Activated CD4-positive, alpha-beta T cell treated with anti-CD3 and anti-CD28 coated beads, Interleukin-2, amount 10 ng/mL, durations not matched to agents 7 days and 5 days (primary cell): ENCODE measurements at places on chromosomes 3 and 15. TPM values are rescaled to one million over a fixed set of nuclear protein-coding genes. Genes with fewer than 3 reads are reported as not detected.

- DNase-seq = no peak
Measured at GRCh38 chr3:189084620-189085019, 87.2 kb upstream of the TPRG1 start.

DNA sequence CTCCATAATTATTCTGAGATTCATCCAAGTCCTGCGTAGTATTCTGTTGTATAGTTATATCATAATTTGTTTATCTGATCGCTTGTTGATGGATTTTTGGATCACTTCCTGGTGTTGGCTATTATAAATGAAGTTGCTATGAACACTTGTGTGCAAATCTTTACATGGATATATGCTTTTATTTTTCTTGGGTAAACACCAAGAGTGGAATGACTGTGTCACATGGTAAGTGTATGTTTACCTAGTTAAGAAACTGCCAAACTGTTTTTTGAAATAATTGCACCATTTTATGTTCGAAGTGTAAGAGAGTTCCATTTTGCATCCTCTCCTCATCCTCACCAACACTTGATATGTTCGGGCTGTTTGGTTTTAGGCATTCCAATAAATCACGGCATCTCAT, 360.4 kb upstream of the FRG2C start:
- DNase-seq = no peak

GRCh38 chr15:78040653-78041244, 36.8 kb downstream of the TBC1D2B start:
- DNase-seq = no peak

- DNase-seq = no peak
Measured at GRCh38 chr15:28901587-28901980, 15.8 kb downstream of the APBA2 start.

DNA sequence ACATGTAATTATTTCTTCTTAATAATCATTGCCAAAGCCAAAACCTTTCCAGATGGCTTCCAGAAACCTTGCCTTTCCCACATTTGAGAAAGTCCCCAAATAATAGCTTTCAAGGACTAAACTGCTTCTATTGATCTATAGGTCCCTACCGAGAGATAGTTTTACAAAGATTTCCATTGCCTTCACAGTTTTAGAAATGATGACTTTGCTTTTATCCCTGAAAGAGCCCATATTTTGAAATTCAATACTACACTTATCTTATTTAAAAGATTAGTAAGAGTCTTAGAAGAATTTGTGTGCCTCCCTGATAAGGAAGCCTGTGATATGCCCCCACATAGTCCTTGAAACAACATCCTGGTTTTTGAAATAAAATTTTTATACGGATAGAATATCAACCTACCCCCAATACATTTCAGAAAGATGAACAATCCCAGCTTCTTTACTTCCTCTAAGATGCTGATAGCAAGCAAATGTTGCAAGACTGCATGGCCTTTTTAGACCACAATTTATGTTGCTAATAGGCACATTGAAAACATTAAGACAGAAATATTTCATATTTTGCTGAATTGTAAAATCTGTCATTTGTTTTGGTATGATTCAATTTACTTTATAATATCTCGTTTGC, 146.3 kb downstream of the TMCO5A start:
- no peak for DNase-seq

DNA sequence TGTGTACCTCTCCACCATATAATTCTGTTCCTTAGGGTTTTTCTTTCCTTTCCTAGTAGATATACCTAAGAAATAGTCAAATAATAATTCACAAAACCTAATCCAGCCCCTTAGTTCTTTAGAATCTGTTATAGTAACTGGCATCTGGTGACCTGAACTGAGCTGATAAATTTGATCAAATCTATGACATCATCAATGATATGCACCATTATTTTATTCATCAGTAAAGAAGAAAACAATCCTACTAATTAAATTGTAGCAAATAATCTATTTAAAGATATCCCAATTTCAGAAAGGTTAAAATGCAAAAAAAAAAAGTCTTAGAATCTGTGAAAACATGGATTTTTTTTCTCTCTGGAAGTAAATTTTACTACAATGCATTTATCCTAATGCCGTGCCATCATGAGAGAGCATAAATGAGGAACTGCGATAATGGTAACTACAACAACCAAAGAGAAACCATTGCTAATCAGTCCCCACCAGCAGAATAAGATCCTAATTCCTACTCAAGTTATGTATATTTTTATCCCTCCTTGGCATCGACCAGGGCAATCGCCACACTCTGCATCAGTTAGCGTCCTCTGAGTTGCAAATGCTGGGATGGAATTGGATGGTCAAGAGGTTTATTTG, 6.6 kb upstream of the MNS1 start:
- no peak for DNase-seq

- DNase-seq = no peak
Measured at GRCh38 chr3:119880966-119881365, 99.1 kb downstream of the NR1I2 start.

- no peak for DNase-seq
Measured at GRCh38 chr15:52124270-52124880, 11.8 kb upstream of the BCL2L10 start.

GRCh38 chr15:39461536-39462130, 119.2 kb upstream of the THBS1 start:
- no peak for DNase-seq

GRCh38 chr3:33433843-33434242, 6.4 kb downstream of the UBP1 start:
- DNase-seq = no peak

DNA sequence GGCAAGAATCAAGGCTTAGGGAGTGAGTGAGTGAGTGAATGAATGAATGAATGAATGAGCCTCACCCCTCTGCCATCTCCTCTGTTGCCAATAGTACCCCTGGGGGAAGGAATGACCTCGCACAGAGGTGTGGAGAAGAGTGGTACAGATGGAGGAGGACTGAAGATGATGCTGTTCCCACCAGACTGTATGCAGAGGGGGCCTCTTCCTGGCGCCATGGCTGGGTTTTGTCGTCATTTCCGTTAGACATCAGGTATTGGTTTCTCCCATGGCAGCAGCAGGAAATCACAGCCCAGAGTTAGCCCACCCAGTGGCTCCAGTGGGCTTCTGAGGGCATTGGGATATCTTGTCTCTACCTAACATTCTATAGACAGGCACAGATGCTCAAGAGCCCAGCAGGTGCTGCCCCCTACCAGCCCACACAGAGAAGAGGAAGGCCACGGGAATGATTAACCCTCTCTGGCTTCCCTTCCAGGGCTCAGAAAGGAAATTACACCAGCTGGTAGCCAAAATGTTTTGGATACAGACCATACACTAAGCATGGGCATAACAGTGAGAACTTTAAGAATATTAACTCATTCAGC, 109.8 kb upstream of the SLC6A11 start:
- no peak for DNase-seq

GRCh38 chr3:53841296-53841695, 4.9 kb downstream of the CHDH start:
- no peak for DNase-seq

GRCh38 chr3:98961161-98962155, 60.0 kb upstream of the DCBLD2 start:
- no peak for DNase-seq

DNA sequence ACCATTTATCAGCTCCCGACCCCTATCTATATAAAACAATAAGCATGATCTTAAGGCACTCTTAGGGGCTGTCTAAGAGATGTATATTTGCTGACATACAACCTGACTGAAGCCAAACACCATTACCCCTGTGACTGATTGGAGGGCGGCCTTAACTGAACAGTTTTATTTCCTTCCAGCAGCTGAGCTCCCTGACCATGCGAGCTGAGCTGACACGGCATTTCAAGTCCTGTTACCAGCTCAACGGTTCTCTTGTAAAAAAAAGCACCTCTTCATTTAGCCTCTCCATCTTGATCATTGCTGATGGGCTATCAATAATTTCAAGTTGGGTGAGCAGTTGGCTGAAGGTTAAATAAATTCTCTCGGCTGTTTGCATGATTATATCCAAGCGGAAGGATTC, 33.4 kb upstream of the BNIP2 start:
- no peak for DNase-seq

DNA sequence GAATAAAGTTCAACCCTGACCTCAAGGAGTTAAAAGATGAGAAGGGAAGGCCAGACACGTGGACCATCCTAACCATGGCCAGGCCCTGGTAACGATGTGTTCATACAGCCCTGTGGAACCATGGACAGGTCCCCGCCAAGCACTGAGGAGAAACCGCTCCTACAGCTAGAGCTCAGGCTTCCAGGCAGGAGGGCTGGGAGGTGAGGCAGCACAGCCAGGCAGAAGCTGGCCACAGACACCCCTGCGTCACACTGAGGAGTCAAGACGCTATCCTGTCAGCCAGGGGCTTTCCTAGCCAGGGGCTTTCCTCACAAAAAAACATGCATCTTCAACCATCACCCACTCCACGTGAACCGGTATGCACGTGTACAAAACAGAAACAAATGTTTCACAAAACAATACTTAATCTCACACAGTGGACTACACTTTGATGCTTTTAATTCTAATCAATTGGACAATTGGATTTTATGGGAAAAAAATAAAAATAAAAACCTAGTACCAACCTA, 73.2 kb downstream of the TBC1D2B start:
- no peak for DNase-seq

DNA sequence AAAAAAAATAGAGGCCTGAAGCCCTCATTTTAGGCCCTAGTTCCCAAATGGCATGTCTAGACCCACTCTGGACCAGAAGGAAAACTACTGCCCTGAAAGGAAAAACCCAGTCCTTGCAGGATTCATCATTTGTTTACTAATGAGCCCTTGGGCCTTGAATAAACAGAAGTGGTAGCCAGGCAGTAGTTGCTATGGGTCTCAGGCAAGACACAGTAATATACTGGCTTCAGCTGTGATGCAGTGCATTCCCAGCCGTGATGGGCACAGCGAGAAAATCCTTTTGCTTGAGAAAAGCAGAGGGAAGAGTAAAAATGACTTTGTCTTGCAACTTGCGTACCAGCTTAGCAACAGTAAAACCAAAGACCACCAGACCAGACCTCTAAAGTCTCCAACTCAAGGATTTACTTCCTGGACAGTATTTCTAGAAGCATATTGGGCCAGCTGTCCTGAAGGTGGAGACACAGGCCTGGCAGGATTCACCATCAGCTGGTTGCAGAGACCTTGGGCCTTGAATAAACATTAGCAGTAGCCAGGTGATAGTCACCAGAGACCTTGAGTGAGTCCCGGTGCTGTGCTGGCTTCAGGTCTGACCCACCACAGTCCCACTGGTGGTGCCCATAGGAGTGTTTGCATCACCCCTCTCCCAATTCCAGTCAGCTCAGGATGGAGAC, 208.3 kb upstream of the SLITRK3 start:
- DNase-seq = no peak

- no peak for DNase-seq
Measured at GRCh38 chr3:119747357-119747756, 34.5 kb upstream of the NR1I2 start.

- no peak for DNase-seq
Measured at GRCh38 chr3:146655333-146655996, 50.3 kb upstream of the PLSCR5 start.

GRCh38 chr15:40048926-40049475, 10.0 kb upstream of the SRP14 start:
- DNase-seq = no peak

DNA sequence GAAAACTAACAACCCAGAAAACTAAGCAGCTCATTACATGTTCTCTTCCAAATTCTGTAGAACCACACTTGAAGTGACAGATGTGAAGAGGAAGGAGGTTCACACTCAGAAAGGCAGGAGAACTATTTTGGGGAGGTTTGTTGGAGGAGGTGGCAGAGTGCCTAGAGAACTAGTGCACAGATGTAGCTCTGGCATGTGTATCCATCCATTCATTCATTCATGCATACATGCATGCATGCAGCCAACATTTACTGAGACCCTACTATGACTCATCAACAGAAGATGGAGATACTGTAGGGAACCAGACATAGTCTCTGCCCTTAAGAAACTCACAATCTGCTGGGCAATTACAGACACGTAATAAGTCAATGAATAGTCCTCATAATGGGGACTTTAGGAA, 116.7 kb downstream of the ERC2 start:
- DNase-seq = no peak

DNA sequence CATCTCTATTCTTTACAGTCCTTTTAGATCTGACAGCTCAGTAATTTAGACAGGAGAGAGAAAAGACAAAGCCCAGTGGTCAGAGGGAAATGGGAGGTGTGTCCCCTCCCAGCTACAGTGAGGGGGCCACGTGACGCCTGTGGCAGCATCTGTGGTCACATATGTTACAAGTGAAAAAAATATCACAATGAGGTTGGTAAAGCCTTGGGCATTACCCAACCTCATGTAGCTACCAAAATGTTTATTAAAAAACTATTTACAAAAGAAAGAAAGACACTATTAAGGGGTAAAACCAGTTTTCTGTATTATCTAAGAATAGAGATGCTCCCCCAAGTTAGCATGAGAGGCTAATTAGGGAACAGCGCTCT, 42.9 kb upstream of the PLCL2 start:
- peak; percentile 69 for DNase-seq

- DNase-seq = no peak
Measured at GRCh38 chr3:188993181-188993580, 178.6 kb upstream of the TPRG1 start.

GRCh38 chr3:175386630-175387029, 527.5 kb downstream of the NAALADL2 start:
- DNase-seq = no peak

DNA sequence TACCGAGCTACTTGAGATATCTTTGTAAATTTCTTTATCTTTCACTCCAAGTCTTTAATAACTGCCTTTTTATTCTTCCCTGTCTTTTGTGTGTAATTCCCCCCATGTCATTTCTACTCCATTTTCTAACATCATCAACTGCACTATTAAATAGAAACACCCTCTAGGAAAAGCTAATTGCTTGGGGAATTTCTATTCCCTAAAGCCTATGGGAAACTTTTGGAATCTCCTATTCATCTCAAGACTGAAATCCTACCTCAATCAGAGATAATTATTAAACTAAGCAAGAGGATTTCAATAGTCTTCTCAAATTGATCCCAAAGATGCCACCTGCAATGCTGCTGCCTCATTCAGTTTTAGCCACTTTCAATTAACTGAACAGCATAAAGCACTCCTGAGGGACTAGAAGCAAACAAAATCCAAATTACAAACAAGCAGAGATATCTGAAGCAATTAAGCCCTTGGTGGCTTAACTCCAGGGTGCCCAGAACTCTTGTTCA, 598.7 kb downstream of the IGSF11 start:
- DNase-seq = no peak

DNA sequence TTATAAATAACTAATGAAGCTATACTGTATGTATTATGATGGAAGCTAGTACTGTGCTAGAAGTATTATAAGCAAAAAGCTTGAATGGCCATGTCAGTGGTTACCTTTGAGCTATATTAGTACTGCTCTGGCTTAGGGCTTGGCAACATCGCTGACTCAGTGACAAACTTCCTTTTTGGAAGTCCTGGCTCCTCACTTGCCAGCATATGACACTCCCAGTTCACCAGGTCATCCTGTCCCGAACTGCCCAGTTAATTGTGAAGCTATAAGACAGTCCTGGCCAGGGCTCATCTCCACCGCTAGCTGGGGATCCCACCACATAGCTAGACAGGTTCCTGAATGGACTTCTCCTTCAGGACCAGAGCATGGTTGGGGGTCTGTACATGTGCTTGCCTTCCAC, 31.9 kb downstream of the RAB8B start:
- DNase-seq = no peak

CCR3 gene
- not detected for total RNA-seq

SCAP gene
- total RNA-seq = 68.1 TPM

LTK gene
- 1.1 TPM for total RNA-seq

DUOXA2 gene
- not detected for total RNA-seq

DNASE1L3 gene
- not detected for total RNA-seq

TBC1D5 gene
- total RNA-seq = 48.4 TPM

CLSTN2 gene
- total RNA-seq = not detected

FOXB1 gene
- total RNA-seq = 0.57 TPM

COL6A5 gene
- not detected for total RNA-seq

ARPIN gene
- not detected for total RNA-seq

CISH gene
- 300 TPM for total RNA-seq

CAMKV gene
- not detected for total RNA-seq
